ENCODE measurements at places on chromosomes 4 and X.

DNA sequence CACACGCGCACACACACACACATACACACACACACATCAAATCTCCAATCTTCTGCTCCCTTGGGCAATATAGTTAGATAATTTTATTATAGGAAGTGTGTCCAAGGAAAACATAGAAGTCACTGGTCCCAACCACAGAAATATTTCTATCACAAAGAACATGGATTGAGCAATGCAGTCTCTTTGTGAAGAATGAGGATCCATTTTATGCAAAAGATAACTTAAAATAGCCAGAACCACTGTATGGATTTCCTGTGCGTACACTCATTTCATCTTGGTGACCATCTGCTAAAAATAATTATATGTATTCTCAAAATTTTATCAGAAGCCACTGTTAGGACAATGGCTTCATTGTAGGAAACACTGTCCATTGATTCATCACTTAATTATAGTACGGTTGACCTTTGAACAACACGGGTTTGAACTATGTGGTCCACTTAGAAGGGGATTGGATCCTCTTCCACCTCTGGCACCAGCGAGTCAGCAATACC is 169.6 kb upstream of the MXRA5 start:
- DNase-seq, result no peak

DNA sequence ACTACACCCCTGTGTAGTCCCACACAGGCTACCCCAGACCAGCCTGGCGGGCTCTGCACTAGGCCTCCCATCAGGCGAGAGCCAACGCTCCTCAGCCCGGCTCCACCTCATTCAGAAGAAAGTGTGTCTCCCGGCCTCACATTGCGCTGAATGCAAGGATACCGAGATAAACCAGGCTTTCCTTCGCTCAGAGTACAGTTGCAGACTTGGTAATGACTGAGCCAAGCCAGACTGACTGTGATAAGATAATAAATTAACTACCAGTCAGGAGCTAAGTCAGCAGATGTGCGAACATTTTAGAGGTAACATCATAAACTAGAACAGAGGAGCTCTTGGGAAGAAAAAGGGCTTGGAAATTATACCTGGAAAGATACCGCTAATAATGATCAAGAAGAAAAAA is 397.6 kb downstream of the TRIML1 start:
- DNase-seq, result no peak

GRCh38 chr4:53991821-53992220 is 72.6 kb downstream of the CHIC2 start:
- no peak for DNase-seq

DNA sequence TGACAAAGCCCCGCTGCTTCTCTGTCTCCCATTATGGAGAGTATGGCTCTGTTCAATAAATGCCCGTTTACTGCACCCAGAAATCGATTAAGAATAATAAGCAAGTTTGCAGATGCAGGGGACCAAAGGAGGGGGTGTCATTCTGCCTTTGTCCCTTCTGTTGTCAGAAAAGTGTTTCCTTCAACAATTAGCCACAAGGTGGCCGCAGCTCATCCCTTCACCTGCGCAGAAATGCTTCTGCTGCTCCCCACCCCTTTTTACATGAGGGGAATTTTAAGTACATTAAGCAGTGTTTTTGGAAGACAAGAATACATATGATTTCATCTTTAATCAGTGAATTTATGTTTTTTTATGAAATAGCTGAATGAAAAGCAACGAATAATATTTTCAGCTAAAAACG is 175.6 kb upstream of the ARX start:
- no peak for DNase-seq

- no peak for DNase-seq
Observed at GRCh38 chr4:111697176-111697942, 447.9 kb upstream of the FAM241A start.

DNA sequence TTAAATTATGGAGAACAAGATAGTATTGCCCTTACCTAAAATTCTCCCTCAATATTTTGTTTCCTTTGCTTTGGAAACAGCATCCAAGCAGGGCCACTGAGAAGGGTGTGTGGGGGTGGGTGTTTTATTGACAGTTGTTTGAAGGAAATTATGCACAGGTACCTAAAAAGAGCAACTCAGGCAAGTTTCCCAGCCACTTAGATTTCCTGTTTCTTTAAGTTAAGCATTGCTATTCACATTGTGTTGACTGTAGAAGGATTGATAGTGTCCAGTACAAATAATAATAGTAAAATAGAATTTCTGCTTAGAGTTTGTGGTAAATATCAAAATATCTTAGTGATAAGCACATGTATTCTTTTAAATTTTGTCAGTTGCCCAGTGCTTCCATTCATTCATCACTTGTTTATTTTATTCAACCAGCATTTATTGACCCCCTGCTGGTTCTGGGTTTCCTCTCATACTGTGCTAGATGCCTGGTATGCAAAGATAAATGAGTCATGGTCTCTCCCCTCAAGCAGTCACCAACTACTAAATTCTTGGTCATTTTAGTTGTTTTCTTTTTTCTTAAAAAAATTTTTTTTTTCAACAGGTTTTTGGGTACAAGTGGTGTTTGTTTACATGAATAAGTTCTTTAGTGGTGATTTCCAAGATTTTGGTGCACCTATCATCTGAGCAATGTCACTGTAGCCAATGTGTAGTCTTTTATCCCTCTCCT is 50.0 kb downstream of the GALNT7 start:
- no peak for DNase-seq

GRCh38 chr4:77582156-77582555 is 23.5 kb upstream of the CXCL13 start:
- no peak for DNase-seq

GRCh38 chrX:56231537-56232090 is 542 bp upstream of the KLF8 start:
- DNase-seq, result no peak

GRCh38 chrX:118499295-118499694 is 3.7 kb downstream of the DOCK11 start:
- no peak for DNase-seq

DNA sequence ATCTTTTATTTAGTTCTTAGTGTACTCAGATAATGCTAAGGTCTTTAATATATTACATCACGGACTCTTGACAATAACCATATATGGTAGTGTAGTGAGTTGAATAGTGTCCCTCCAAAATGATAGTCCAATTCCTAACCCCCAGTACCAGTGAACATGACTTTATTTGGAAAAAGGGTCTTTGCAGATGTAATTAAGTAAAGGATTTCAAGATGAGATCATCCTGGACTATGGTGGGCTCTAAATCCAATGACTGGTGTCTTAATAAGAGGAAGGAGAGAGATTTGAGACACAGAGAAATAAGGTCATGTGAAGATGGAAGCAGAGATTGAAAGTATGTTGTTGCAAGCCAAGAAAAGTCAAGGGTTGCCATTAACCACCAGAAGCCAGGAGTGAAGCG is 236.5 kb upstream of the DIPK2B start:
- no peak for DNase-seq

GRCh38 chrX:96683997-96684338 is 674 bp upstream of the DIAPH2 start:
- no peak for DNase-seq

- no peak for DNase-seq
Observed at GRCh38 chr4:89249313-89249712, 58.3 kb downstream of the GPRIN3 start.

GRCh38 chr4:72302981-72303704 is 265.9 kb downstream of the ADAMTS3 start:
- DNase-seq, result peak; percentile 48

DNA sequence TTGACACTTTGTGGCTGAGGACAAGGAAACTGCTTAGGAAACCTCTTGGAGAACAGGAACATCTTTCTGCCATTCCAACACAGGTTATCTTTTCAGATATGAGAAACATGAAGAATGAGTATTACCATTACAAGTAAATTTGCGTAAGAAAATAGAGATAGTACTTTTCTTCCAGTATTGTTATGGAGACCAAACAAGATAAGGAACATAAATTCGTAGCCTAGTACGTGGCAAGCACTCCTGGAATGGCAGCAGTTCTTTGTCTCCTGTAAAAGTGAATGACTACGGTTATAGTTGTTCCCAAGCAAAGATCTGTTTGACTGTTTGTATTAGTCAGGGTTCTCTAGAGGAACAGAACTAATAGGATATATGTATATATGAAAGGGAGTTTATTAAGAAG is 843.1 kb downstream of the STIM2 start:
- no peak for DNase-seq

GRCh38 chrX:148984238-148984637 is 483.8 kb downstream of the AFF2 start:
- no peak for DNase-seq

DNA sequence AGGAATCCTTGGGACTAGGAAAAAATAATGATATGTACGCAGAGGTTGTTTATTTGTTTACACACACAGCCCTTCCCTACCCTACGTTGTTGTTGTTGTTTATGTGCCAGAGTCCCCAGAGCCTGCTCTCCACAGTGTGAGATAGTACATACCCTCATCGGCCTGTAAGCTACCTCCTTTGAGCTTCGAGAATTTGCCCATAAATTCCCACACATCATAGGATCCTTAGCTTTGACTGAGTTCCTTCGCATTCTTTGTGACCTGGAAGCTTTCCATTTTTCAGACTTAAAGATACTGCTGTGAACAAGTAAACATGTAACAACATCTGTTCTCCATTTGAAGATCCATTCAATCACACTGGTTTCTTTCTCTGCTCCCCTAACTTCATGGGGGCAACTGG is 114.5 kb downstream of the IRF2 start:
- no peak for DNase-seq
